ENCODE measurements at places on chromosomes 13 and 19.

DNA sequence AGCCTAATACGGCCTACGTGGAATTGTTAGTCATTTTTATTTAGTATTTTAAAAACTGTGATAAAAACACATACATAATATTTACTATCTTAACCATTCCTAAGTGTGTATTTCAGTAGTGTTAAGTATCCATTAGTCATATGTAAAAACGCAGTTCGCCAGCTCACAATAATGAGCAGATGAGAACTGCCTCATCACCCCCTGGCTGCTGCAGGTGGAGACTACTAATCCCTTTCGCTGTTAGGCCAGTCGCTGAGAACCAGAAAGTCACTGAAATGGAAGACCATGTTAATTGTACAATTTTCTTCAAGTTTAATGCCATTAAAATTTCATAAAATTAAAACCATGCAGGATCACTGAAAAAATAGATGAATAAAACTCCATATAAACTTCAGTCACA, 1.6 kb downstream of the ESD start:
- no peak for DNase-seq

DNA sequence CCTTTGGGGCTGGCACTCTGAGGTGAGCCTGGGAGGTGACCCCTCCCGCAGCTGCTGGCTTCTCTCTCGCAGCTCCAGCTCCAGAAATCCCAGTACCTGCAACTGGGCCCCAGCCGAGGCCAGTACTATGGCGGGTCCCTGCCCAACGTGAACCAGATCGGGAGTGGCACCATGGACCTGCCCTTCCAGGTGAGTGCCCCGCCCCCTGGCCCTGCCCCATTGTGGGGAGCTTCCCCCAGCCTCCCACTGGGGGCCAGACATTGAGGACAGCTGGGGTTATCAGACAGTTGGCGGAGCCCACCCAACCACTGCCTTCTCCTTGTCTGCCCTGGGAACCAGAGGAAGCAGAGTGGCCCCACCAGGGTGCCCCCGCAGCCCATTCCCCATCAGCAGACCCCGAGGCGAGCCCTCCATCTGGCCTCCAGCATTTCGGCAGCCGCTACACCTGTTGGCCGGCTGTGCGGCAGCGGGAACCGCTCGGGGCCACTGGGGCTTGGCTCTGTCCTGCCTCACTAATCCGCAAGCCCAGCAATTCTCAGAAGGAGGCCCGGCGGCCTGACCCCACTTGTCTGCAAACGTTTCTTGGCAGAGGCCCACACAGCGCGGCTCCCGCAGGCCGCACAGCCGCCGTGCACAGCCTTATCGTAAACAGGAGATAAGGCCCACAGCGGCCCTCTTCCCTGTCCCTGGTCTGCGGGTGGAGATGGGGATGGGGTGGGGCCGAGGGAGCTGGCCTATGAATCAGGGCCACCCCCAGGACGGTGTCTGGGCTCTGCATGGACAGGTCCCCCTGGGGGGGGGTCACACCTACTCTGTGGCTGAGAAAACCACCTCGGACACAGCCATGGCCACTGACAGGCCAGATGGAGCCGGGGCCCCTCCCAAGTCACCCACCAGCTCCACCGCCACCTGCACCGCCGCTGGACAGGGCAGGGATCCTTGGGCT, 48.0 kb downstream of the COMP start:
- DNase-seq: no peak

GRCh38 chr19:7535998-7536695, 630 bp downstream of the PNPLA6 start:
- no peak for DNase-seq

DNA sequence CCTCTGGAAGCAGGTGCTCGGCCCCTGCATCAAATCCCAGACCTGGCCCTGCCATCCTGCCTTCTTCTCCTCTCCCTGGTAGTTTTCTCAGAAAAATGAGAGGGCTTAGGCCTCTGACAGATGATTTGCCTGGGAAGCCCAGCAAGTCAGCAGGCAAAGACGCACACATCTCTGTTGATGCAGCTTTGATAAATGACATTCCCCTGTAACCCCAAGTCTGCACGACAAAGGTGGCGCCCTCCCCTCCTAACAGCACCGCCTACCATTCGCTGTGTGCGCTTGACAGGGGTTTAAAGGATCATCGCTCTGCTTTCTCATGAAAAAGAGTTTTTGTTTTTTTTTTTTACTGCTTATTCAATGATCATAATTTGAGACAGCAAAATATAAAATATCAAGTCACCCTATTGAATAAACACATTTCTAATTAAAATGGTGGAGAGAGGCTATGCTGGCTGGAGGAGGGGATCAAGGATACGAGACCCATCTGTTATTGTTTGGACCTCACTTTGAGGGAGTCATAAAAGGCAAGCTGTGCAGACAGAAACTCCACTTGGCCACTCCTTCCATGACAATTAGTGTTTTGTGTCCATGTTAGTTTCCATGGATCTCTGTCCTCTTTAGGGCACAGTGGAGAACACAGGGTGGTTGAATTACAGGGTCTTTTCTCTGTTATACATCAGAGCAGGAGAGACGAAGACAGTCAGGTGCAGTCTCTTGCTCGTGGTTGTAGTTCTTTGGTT, 126.1 kb downstream of the FGF9 start:
- no peak for DNase-seq

GRCh38 chr19:7004313-7004931, 16.8 kb downstream of the MBD3L2B start:
- DNase-seq: no peak

DNA sequence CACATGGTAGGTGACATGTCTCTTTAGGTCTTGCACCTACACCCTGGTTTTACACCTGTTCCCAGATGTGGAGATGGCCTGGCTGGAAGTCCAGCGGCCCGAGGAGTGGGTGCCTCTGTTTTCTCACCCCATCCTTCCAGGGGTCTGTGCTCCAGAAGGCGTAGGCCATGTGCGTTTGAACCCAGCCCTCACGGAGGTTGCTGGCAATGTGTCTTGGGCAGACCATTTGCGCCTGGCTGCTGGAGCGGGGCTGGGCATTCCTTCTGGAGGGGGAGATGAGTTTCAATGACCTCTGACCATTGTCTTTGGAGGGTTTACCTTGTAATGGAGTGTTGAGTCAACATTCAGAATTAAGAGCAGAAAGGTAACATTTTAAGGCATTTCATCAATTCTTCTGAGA, 54.8 kb upstream of the ZNF536 start:
- no peak for DNase-seq

GRCh38 chr13:75666646-75667351, 30.7 kb downstream of the LMO7 start:
- no peak for DNase-seq

GRCh38 chr19:12521996-12522395, 29.3 kb downstream of the ZNF564 start:
- DNase-seq: no peak

GRCh38 chr13:76852986-76853385, 33.2 kb downstream of the KCTD12 start:
- DNase-seq: no peak
